ENCODE measurements at places on chromosomes 12 and 14.

- DNase-seq = no peak
Measured at GRCh38 chr12:12628013-12628412, 16.3 kb downstream of the CREBL2 start.

DNA sequence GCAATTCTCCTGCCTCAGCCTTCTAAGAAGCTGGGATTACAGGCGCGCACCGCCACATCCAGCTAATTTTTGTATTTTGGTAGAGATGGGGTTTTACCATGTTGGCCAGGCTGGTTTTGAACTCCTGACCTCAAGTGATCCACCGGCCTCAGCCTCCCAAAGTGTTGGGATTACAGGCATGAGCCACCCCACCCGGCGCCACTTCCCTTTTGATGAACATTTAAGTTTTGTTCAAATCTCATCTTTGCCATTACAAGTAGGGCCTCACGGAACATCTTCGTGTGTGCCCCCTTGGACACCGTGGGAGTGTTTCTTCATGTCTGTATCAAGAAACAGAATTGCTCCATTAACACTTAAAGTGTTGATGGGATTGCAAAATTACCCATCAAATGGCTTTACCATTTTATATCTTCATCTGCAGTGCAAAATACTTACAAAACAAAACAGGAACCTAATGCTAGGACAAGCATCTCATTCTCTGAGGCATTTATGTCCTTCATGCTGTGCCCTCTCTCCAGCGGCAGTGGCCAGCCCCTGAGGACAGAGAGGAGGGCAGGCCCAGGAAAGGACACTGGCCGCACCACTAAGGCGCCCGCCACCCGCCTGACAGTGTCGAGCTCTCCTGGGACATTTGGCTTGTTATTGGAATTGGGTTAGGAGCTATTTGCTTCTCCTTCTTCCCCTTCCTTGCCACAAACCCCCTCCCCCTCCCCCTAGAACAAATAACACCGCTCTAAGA is 61.7 kb downstream of the RFX4 start:
- no peak for DNase-seq

DNA sequence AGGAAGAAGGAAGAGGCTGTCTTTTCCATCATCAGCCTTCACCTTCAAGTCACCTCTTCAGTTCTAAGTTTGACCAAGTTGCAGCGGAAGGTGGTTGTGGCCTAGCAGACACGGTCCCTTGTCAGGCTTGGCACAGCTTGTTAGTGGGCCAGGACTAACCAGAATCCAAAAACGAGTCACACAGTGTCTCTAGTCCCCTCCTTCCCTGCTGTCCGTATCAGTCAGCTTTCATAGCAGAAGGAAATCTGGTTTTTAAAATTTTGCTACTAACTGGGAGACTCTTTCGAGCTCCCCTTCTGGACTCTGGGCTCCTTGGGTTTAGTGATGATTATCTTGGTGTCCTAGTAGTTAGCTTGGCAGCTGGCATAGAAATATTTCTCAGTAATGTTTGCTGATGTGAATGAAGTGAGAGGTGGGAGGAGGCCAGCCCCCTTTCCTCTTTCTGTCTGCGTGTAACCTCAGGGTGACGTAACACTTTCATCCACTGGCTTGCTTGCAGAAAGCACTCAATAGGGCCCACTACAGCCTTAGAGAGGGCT is 3.8 kb downstream of the ETV6 start:
- DNase-seq = no peak

GRCh38 chr12:70812136-70812535 is 108.4 kb downstream of the PTPRR start:
- DNase-seq = no peak

DNA sequence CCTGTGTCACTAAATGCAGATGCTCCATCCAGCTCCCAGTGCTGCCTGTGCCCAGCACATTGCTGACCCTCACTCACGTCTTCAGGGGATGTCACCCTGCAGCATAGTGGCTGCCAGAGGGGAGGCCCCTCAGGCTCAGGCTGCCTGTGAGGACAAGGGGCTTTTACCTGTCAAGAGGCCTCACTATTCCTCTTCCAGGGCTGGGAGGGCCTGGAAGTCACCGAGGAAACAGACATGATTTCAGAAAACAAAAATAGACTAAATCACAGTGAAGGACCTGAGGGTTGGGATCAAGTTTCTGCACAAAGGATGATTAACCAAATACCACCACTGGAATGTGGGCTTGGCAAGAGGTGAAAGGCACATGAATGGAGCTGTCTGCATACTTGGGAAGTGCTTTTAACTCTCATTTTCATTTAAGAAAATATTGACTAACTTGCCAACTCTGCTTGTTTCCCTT is 1202.3 kb downstream of the BCL11B start:
- DNase-seq = no peak

Data from D721Med (cell line).